ENCODE measurements at places on chromosomes 11 and 22.

- DNase-seq = no peak
Observed at GRCh38 chr22:43447380-43447779, 35.6 kb downstream of the MPPED1 start.

- DNase-seq = no peak
Observed at GRCh38 chr22:47307822-47308221, 545.4 kb downstream of the TBC1D22A start.

DNA sequence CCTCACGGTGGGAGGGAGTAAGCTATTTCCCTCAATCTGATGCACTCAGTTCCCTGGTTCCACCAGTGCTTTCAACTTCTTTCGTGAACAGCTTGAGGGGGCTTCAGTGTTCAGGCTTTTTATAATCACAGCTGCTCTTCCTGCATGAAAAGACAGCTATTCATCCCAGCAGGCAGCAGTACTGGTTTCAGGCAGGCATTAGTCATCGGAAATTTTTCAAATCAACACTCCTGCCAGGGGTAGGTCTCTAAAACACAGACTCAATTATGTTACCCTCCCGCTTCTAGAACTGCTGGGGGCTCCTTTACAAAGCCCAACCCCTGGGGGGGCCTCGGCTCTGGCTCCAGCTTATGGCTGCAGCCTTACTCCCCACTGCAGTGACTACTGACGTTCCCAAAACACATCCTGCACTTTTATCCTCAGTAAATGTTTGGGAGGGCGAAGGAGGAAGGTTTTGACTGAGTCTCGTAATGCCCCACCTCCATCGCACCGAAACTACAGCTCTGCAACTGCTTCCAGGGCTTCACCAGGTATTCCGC, 5.8 kb downstream of the POLDIP3 start:
- no peak for DNase-seq

GRCh38 chr11:8384199-8384821, 120.6 kb upstream of the LMO1 start:
- DNase-seq = no peak

GRCh38 chr11:40403321-40403720, 1056.1 kb downstream of the LRRC4C start:
- DNase-seq = no peak

- no peak for DNase-seq
Observed at GRCh38 chr11:96287822-96288439, 55.1 kb downstream of the MAML2 start.

GRCh38 chr22:37632174-37633088, 7.0 kb upstream of the SH3BP1 start:
- DNase-seq = no peak

DNA sequence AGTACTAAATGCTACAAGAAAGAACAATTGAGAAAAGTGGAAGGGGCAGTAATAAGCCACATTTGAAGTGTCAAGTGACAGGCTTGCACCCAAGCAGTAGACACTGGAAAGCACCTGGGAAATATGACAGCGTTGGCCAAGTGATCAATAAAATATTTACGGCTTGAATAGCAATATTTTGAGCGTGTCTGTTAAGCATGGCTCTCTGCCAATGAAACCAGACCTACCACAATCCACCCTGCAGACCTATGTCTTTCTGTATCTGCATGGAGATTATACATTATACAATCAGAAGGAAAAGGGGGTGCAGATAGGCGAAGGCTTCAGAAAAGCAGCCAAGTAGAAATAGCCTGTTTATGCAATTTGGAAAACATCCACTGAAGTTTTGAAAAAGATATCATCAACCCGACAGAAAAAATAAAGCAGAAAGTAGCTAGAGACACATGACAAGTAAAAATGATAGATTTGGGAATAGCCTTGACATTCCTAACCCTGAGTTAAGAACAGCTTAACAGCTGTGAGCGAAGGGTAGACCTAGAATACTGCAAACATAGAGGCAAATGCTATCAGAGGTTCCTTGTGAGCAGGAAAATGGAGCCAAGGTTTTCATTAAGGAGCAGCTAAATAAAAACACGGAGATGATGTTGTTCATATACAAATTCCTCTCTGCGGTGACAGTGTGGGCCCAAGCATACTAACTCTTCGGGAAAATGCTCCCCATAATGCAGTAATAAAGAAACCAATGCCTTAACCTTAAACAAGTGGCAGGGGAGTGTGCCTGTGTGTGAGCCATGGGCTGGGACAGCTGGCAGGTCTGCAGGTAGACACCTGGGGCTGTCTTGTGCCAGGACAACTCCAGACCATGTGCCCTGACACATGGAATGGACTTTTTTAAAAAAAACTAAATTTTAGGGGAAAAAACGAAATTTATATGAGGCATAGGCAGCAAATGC, 71.3 kb downstream of the ETS1 start:
- DNase-seq = no peak

DNA sequence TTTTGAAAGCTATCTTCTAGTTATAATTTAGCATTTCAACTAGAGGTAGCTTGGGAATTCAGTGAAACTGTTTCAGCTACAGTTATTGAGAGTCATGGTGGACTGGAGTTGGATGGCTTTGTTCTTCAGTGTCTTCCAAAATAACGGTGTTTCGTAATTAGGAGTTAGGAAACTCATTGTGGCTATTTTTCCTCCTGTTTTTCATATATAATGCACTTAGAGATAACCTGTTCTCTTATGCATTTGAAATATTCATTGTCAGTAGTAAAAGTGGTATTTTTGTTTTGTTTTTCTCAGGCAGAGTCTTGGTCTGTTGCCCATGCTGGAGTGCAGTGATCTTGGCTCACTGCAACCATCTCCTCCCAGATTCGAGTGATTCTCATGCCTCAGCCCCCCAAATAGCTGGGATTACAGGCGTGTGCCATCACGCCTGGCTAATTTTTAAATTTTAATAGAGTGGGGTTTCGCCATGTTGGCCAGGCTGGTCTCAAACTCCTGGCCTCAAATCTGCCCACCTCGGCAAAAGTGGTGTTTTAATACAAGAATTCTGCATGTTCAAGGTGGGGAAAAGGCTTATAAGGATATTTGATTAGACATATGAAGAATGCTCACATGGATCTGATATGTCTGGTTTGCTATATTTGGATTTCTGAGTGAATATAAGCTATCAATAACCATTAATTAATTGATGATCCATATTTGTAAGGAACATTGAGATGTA, 12.7 kb downstream of the PDHX start:
- DNase-seq = no peak

GRCh38 chr22:23772649-23773473, at the start of gene MMP11:
TSS of gene MMP11 (plus strand) at chr22:23772849. CDS start at chr22:23772871, 22 bp downstream.
- DNase-seq = no peak

DNA sequence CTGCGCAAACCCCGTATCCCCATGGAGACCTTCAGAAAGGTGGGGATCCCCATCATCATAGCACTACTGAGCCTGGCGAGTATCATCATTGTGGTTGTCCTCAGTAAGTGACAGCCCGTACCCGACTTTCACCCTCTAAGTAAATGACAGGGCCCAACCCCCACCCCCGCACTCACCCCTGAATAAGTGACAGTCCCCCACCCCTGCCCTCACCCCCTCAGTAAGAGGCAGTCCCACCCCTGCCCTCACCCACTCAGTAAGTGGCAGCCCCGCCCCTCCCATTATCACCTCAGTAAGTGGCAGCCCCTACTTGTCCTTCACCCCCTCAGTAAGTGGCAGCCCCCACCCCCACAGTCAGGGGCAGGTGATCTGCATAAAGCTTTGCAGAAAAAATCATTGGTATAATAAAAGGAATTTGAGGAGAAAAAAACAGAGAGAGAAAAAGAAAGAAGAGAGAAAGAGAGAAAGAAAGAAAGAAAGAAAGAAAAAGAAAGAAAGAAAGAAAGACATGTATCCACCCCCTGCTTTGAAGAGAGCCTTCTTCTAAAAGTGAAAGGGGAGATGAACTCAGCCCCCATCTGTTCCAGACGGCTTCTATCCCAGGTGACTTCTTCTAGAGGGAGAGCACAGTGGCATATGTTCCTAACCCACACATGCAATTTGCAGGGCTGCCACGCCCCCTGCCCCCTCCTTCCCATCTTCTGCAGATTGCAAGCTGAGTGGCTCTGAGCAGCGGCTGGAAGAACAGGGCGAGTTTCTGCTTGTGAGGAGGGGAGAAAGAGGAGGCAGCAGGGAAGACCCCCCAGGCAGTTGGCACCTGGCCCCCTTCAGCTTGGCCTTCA, 12.5 kb upstream of the SMIM35 start:
- no peak for DNase-seq

Measured in thymus (tissue), 14 donors.